ENCODE measurements at places on chromosomes 5 and 9.

DNA sequence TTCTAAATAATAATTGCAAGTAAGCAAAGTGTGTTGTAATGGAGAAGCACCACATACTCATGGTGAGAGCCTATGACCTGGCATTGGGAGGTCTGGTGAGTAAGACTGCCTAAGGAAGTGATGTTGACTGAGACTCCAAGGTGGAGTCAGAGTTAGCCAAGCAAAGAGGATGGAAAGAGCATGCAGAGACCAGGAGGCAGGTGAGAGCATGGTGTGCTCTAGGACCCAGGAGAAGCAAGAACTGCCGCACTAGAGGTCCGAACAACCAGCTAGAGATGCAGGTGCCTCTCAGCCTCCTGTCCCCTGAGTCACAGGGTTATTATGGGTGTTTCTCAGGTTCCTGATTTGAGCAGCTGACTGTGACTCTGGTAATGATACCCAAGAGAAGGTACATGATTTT lies 27.3 kb downstream of the ANP32B start:
- no peak for DNase-seq

- DNase-seq, result no peak
Measured at GRCh38 chr9:127979333-127980059, 1.3 kb downstream of the EEIG1 start.

GRCh38 chr5:78858364-78858763 lies 126.7 kb downstream of the ARSB start:
- no peak for DNase-seq

GRCh38 chr5:60417500-60418181 lies 282.3 kb downstream of the DEPDC1B start:
- no peak for DNase-seq

DNA sequence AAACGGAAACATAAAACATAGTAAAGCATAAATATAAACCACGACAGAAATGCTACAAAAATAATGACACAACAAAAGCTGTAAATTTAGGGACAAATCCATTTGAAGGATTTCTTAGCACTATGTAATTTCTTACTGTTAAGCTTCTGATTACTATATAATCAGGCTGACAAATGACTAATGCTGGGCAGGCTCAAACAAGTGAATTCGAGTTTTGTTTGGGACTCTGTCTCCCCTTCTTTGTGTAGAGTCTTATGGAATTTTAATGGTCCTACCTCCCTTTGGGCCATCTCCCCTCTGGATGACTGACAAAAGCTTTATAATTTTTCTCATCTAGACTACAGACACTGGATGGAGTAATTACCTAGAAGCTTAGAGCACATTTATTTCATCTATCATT lies 24.6 kb upstream of the KIF2A start:
- no peak for DNase-seq

DNA sequence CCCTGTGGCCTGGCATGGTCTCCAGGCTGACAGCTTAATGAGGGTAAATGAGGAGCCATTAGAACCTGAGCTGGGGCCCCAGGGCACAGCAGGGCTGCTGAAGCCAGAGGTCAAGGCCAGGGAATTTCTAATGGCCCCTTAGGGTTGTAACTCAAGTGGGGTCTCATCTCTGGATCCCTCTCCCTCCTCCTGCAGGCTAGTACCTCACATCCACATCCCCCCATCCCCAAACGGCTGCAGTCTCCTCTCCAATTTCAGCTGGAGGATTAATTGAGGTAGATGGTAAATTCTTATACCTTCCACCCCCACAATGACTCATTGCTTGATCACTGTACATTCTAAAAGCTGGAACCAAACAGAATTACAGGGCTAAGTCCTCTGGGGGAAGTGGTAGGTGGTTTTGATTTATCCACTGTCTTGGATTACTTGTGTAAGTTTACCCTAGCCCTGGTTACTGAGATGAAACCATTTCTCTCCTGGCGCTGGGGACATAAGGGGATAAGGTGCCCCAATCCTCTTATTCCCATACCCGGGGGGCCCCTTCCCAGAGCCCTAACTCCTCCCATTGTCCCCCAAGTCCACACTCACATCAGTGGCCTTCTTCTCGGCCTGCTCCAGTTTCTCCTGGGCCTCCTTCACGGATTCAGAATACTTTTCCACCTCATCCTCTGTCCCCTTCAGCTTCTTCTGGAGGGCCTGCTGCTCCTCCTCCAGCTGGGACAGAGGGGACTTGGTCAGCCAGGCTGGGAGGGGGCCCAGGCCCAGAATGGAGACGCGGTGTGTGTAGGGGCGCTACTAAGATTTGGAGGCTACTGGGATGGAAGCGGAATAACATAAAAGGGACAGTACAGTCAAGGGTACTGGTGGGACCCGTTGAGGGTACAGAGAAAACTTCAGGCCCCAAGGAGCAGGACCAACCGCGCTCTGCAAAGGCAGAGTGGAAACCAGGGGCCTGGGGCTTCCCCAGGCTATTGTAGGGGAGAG lies 875 bp downstream of the TPM2 start:
- no peak for DNase-seq

GRCh38 chr5:3845230-3845629 lies 249.6 kb downstream of the IRX1 start:
- DNase-seq, result no peak

DNA sequence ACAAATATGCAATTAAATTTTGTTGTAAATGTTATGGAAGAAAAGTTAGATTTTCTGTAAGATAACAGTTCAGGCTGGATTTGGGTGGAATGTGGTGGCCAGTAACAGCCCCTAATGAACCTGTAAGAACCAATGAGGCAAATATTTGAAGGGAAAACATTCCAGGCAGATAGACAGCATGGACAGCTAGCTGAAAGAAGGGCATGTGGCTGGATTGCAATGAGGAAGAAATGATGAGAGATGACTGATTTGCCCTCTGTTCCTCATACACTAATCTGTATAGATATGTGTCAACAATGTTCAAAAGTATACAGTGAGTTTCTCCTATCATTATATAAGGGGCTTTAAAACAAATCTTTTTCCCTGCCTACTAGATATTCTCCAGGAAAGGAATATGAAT lies 58.8 kb downstream of the MAN2A1 start:
- DNase-seq, result no peak

- DNase-seq, result no peak
Measured at GRCh38 chr5:145856285-145856818, 16.5 kb downstream of the GRXCR2 start.

GRCh38 chr9:136002881-136003280 lies 41.7 kb upstream of the UBAC1 start:
- DNase-seq, result no peak

DNA sequence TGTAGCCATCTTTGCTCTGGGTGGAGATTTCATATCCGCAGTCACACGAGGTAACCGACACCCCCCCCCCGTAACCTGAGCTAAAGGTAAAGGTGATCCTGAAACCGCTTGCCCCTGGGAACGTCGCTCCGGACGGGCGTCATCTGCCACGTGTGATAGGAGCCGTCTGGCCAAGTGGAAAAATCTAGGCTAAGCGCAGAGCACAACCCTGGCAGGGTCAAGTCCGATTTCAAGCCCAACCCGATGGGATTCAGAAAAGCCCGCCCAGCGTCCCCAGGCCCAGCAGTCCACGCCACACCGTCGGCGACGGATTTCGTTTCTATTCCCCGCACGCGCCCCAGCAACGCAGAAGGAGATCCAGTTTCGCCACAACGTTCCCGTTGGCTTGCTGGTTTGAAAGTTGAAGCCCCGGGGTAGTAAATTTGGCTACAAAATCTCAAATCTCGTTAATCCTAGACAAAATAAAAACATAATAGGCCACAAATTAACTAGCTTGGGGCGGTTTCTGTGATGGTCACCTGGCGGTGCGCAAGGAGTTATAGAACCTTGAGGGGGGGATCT lies 32.4 kb upstream of the NFIB start:
- DNase-seq, result no peak

- no peak for DNase-seq
Measured at GRCh38 chr9:98552331-98552730, 156.4 kb downstream of the GABBR2 start.

DNA sequence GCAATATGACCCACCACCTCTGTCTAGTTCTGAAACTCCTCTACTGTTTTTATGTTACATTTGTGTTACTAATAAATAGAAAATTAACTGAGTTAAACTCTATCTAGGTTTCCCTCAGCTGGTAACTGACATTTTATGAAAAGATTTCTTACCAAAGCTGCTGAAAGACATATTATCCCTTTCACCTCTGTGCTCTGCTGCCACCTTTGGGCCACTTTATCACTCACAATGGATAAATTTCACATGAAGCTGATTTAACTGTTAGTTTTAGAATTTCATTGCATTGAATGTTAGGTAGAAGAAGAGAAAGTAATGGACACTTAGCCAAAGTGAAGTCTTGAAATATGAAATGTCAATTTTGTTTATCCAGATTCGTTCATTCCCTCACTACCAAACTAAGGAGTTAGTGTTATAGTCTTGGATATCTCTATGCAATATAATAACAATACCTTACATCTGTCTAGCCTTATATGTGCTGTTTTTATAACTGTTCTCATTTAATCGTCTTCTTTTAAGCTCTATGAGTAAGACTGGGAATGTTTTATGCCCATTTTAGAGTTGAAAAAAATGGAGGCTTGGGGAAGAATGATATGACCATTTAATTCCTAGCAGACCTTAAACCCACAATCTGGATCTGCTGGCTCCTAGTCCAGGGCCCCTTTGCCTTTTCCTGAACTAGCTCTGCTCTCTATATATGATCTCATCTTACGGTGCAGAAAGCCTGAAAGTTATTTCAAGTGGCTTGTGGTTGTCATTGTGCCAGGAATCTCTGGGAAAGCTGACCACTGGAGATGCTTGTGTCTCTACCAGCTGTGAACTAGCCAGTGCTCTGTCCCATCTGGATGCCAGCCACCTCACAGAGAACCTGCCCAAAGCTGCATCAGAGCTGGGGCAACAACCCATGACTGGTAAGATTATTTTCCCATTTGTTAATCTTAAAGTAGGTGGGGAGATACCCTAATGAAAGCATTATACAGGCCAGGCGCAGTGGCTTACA lies 97.1 kb downstream of the GOLPH3 start:
- DNase-seq, result no peak

- no peak for DNase-seq
Measured at GRCh38 chr5:72767289-72768010, 49.0 kb upstream of the TNPO1 start.

DNA sequence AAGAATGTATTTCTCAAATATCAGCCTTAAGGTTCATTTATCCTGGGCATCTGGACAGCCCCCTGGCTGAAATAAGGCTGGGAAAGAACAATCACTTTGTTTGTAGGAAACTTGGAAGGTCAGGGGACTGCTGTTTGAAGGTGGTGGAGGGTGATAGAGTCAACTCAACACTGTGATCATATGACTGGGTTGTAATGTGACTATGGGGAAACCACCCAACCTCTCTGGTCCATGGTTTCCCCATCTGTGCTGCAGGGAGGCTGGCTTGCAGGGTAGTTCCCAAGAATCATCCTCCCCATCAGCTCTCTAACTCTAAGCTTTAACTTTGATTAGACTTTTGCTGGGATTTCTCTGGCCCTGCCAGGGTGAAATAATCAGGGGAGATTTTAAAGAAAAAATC lies 10.0 kb downstream of the INSYN2B start:
- DNase-seq, result no peak

DNA sequence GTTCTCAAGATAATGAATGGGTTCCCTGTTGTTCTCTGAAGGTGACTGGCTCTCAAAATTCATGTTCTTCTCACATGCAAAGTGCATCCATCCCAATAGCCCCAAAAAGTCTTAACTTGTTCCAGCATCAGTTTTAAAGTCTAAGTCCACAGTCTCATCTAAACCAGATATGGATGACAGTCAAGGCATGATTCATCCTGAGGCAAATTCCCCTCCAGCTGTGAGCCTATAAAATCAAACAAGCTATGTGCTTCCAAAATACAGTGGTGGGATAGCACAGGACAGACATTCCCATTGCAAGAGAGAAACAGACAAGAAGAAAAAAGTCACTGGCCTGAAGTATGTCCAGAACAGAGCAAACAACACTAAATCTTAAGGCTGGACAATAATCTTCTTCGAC lies 25.4 kb downstream of the FBXO10 start:
- no peak for DNase-seq

- no peak for DNase-seq
Measured at GRCh38 chr5:173848986-173849596, 39.1 kb upstream of the CPEB4 start.

DNA sequence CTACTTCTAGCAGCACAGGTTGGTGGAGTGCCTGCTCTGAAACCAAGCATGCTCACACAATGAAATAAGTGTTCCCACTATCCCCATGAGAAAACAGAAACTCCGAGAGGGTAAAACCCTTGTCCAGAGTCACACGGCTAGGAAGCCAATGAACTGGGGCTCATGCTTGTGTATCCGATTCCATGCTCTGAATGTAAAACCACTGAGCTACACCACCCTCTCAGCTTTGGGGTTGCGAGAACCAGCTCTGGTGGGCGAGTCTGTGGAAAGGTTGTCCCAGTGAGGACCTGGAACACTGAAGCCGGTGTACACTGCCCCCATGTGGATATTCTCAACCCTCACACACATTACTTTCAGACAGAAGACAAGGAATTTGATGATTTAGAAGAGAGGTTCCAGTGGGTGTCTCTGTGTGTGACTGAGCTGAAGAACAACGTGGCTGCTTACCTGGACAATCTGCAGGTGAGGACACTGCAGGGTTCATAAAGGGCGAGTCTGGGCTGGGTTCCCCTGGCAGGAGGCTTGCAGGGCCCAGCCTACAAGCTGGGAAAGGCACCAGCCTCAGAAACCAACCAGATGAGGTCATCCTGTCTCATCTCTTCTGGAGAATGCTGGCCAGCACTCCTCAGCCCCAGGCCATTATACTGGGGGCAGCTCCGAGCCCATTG lies 37.4 kb downstream of the ARHGEF37 start:
- DNase-seq, result no peak

DNA sequence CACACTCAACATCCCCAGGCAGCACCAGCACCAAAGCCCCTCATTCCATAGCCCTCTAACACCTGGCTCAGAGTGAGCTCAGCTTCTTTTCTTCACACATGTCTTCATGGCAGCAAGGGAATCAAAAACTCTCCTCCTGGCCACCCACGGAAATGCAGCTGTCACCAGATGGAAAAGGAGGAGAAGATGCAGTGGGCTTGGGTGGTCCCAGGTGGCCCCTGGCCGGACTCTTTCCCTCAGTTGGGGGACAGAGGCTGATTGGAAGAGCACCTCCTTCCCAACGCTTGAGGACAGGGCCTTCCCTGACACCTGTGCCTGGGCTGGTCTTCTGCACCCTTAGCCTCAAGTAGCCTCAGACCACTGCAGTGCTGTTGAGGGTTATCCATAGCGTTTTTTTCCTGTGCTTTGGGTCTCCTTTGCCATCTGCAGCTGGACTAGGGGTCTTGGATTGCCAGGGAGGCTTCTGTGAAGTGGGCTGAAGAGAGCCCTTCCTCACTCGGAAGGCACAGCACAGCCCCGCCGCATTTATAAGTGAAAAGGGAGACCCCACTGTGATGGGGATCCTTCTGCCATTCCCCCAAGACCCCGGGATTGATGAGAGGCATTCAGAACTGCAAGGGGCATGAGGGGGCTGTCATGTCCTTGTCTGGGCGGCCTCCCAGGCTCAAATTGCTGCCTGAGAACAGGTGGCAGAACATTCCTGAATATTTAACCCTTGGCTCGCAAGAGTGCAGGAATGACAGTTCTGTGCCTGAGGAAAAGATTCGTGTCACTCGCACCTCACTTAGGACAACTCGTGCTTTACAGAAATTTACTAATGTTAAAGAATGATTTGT lies 200.0 kb downstream of the AUH start:
- DNase-seq, result no peak

GRCh38 chr9:136685790-136686533 lies 1.3 kb downstream of the AGPAT2 start:
- DNase-seq, result no peak

- DNase-seq, result no peak
Measured at GRCh38 chr9:34114436-34114835, 12.1 kb downstream of the DCAF12 start.

- DNase-seq, result no peak
Measured at GRCh38 chr5:158421319-158421718, 562.4 kb upstream of the CLINT1 start.

- DNase-seq, result no peak
Measured at GRCh38 chr5:61299261-61299681, 32.8 kb upstream of the ZSWIM6 start.

All from stimulated activated naive CD4-positive, alpha-beta T cell (primary cell).